Substantia nigra (tissue), 51 donors: ENCODE measurements at places on chromosomes 16 and 17.

GRCh38 chr17:76440751-76441362 lies 12.1 kb downstream of the UBE2O start:
- DNase-seq, result no peak

DNA sequence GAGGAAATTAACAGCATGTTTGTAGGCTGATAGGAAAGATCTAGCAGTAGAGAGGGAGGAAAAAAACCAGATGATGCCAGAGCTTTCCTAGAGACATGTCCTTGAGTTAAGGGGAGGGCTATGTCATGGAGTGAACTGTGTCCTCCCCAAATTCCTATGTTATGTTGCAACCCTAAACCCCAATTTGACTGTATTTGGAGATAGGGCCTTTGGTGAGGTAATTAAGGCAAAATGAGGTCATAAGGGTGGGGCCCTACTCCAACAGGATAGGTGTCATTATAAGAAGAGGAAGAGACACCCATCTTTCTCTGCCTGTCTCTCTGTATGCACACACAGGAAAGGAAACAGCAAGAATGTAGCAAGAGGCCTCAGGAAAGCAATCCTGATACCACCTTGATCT lies 195.3 kb upstream of the AXIN2 start:
- no peak for DNase-seq

DNA sequence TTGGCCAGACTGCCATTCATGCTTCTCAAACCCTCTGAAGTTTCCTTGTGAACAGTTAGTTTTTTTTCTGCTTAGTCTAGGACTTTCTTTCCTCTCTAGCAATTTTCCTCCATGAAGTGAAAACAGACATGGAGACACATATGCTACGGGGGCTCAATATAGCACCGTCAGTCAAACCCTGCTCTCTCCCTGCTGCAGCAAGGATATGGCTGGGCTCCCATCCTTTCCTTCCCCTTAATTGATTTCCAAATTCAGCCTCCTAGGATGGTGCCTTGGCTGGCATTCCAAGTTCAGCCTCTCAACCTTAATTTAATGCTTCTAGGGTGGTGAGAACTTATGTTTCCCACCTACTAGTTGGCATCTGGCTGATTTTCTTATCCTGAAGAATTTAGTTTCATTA lies 436.7 kb downstream of the NPIPA7 start:
- DNase-seq, result no peak

- no peak for DNase-seq
Measured at GRCh38 chr17:14014657-14015056, 54.6 kb upstream of the COX10 start.

GRCh38 chr17:38358586-38359513 lies 7.2 kb downstream of the SOCS7 start:
- DNase-seq, result no peak

GRCh38 chr16:68446681-68447652 lies 1.3 kb downstream of the SMPD3 start:
- DNase-seq, result no peak

DNA sequence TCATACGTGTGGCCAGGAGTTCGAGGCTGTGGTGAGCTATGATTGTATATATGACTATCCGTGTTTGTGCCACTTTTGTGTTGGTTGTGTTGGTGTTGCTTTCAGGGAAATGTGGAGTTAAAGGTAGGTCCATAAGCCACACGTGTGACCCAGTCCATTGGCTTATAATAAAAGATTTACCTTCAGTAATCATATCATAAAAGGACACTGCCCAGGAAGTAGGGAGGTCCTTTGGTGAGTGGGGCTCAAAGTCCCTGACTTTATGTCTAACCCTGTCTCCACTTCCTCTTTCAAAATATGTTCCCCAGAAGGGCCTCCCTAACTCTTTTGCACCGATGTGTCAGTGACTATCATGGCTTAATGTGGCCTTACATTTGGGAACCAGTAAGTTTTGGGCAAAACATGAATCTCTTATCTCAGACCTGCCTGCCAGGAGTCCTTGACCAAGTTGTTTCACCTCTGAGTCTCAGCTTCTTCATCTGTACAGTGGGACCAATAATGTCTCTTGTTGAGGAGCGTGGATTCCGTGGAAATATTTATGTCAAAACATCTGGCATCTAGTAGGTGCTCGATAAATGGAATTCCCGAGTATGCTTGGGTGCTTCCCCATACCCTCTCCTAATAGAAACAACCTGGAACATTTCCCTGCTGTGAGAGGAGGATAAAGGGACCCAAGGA lies 4.8 kb downstream of the TNP2 start:
- no peak for DNase-seq

GRCh38 chr16:79269211-79269863 lies 331.2 kb downstream of the MAF start:
- DNase-seq, result no peak

DNA sequence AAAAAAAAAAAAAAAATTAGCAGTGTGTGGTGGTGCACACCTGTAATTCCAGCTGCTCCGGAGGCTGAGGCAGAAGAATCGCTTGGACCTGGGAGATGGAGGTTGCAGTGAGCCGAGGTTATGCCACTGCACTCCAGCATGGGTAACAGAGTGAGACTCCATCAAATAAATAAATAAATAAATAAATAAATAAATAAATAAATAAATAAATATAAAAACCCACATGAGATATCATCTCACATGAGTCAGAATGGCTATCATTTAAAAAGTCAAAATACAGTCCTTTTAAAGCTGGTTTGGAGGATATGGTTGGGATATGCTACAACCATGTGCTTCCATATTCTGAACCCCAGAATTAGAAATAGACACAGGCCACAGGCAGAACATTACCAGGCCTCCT lies 114.3 kb downstream of the WSCD1 start:
- DNase-seq, result no peak

DNA sequence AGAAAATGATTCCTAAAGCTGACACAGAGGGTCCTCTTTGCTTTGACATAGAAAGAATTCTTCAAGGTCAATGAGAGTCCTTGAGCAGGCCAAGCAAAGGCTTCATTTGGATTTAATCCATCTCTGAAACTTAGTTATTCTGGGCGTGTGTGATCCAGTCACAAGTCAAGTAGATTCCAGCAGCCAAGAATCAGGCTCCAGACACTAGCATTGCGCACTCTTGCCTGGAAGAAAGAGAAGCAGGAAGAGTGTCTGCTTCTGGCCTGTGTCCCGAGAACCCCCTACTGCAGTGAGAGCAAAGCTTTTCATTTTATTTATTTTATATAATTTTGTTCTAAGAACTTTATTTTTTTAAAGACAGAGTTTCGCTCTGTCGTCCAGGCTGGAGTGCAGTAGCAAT lies 88.2 kb upstream of the CACNG5 start:
- DNase-seq, result no peak

GRCh38 chr17:29594519-29595090 lies 1.7 kb downstream of the ANKRD13B start:
- DNase-seq, result no peak

DNA sequence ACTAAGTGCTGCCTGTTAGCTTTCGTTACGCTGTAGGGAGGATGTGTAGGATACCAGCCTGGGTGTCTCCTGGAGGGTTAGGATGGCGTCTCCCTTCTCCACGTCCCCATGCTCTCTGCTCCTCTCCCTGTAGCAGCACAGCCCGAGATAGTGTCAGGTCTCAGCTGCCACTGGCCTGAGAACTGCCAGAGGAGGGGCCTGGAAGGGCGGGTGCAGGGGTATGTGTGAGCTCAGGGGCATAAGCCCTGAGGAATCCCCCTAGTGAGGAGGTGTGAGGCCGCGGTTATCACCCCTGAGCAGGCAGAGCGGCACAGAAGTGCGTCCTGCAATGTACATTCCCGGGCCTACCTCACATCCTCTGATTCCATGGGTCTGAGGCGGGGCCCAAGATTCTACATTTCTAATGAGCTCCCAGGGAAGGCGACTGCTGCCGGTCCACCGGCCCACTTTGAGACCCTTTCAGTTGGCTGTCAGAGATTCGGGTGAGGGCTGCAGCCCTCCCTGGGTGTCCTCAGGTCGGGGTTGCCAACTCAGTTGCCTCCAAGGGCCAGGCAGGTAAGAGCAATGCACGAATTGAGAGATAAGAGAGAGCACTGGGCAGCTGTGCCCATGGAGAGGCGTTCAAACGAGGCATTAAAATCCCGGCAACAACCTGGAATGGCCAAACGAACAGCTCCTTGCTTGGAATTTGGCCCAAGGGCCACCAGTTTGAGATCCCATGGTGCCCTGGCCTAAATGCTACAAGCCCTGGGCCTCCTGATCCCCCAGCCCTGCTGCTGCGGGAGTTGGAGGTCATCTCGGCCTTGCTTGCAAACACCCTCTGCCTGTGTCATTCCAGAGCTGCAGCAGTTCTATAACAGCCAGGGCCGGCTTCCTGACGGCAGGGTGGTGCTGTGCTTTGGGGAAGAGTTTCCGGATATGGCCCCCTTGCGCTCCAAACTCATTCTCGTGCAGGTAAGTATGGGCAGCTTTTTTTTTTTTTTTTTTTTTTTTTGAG lies 20.6 kb downstream of the IRF8 start:
- DNase-seq, result no peak

GRCh38 chr17:75404223-75404730 lies 1.2 kb downstream of the GRB2 start:
- peak; percentile 49 for DNase-seq

DNA sequence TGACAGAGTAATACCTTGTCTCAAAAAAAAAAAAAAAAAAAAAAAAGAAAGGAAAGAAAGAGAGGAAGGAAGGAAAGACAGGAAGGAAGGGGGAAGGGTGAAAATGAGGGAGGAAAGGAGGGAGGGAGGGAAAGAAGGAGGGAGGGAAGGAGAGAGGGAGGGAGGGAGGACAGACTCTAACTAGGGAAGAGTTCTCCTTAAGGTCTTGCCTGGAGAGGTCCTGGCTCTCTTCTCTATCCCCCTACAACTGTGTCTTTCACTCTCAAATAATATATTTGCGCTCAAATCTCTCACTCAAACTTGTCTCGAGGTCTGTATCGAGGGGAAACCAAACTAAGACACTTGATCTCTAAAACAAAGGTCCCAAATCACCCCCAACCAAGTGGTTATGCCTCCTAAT lies 35.6 kb downstream of the WDR59 start:
- DNase-seq, result no peak

- DNase-seq, result no peak
Measured at GRCh38 chr16:70430667-70431536, 8.0 kb downstream of the ST3GAL2 start.

- no peak for DNase-seq
Measured at GRCh38 chr16:81633147-81633619, 145.9 kb upstream of the PLCG2 start.
